ENCODE measurements at places on chromosomes 13 and 19.

DNA sequence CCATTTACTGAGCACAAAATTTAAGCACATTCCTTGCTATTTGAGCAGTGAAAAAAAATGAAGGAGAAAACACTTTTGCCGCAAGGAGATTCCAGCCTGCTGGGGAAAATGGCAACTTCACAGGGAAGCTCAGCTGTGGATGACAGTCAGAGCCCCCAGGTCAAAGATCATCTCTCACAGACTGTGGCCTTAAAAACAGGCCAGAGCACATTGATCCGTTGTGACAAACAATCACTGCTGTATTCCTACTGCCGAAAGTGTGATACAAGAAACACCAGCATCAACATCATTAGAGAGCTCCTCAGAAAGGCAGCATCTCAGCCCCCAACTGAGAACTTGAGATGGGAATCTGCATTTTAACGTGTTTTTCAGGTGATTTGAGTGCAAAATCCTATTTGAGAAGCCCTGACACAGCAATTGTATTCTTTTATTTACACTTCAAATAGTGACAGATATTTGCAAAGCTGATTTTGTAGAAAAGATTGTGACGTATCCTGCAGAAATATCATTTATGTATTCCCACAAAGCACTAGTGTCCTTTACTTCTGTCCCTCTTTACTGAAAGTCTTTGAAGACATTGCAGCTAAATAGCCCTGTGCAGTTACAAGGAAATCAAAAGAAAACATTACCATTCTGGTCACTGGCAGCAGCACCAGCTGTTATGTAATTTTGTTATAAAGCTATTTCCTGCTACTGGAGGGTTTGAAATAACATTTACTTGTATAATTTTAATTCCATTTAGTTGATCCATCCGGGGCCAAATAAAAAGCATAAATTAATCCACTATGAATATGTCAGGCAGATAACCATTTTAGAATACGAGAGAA is 652.0 kb downstream of the LIG4 start:
- no peak for DNase-seq

DNA sequence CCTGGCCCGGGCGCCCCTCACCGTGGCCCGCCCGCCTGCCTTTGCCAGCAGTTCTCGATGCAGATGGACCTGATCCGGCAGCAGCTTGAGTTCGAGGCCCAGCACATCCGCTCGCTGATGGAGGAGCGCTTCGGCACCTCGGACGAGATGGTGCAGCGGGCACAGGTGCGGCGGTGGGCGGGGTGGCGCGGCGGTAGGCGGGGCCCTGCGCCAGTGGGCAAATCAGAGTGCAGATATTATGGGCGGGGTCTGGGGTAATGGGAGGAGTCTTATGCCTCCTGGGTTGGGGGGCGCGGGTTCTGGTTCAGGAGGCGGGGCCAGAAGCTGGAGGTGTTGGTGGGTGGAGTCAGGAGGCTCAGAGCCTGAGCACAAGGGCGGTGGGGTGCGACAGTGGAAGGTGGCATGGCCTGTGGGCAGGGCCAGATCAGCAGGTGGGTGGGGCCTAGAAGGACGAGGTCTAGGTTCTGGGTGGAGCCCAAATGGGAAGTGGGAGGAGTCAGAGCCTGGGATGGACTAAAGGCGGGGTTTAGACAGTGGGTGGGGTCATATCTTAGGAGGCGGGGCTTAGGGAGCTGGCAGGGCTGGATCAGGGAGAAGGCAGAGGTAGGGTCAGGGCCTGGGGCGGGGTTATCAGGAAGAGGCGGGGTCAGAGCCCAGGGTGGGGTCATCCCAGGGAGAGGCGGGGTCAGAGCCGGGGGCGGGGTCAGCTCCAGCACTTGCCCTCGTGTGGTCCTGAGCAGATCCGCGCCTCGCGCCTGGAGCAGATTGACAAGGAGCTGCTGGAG is 5.6 kb downstream of the APC2 start:
- peak; percentile 66 for DNase-seq

DNA sequence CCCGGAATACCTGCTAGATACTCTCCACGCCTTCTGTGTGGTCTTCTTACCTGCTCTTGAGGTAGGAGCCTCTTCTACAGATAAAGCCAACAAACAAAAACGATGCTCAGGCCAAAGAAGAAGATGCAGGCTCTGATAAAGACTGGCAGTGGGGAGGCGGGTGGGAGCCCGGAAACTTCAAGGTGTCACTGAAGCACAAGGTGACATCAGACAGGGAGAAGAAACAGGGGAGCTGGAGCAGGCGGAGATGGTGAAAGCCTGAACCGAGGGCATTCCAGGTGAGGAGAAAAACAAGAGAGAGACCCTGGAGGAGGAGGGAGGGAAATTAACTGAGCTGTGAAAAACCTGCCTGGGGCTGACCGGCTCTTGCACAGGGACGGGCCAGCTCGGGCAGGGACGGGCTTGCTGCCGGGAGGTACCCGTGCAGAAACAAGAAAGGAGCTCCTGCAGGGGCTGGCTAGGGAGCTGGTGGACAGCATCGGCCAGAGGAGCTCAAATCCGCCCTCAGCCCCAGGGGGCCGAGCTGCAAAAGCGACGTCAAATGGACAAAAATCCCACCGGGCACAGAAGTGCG is 19.0 kb downstream of the GNG7 start:
- no peak for DNase-seq

DNA sequence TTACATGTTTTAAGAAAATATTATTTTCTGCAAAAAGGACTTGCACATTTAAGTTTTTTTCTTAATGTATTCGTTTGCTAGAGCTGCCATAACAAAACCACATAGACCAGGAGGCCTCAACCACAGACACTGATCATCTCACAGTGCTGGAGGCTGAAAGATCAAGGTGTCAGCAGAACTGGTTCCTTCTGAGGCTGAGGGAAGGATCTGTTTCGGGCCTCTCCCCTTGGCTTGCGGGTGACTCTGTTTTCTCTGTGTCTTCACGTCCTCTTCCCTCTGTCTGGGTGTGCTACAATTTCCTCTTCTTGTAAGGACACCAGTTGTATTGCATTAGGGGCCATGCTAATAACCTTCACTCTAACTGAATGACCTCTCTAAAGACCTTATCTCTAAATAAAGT is 364.2 kb downstream of the IRS2 start:
- peak; percentile 52 for DNase-seq

DNA sequence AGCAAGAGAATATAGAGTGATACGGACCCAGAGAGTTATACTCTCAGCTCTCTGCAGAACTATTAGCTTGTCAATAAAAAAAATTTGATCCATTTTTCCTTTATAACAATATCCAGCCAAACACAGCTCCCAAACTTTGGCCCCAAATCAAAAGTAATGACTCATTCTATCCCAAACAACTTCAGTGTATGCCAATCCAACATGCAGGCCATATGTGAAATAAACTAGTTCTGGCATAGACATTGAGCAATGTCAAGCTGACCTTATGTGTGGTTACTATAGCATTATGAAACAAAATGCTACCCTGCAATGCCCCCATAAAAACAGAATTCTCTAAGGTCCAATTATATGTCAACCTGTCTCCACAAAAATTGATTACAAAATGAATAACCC is 209.5 kb downstream of the DNAJC15 start:
- DNase-seq = no peak

- no peak for DNase-seq
Observed at GRCh38 chr19:37763488-37763887, 15.9 kb downstream of the ZNF573 start.
